ENCODE measurements at places on chromosomes 5 and 9. TPM values are rescaled to one million over a fixed set of nuclear protein-coding genes. Genes with fewer than 3 reads are reported as not detected.
A peak's percentile ranks its signal among the peaks of the same experiment; 100 is the strongest.

Gene SPAAR
- 4.0 TPM for total RNA-seq

Gene NUDT12
- 10.0 TPM for total RNA-seq

GRCh38 chr9:33043671-33044070, 18.6 kb downstream of the DNAJA1 start:
- DNase-seq = no peak

DNA sequence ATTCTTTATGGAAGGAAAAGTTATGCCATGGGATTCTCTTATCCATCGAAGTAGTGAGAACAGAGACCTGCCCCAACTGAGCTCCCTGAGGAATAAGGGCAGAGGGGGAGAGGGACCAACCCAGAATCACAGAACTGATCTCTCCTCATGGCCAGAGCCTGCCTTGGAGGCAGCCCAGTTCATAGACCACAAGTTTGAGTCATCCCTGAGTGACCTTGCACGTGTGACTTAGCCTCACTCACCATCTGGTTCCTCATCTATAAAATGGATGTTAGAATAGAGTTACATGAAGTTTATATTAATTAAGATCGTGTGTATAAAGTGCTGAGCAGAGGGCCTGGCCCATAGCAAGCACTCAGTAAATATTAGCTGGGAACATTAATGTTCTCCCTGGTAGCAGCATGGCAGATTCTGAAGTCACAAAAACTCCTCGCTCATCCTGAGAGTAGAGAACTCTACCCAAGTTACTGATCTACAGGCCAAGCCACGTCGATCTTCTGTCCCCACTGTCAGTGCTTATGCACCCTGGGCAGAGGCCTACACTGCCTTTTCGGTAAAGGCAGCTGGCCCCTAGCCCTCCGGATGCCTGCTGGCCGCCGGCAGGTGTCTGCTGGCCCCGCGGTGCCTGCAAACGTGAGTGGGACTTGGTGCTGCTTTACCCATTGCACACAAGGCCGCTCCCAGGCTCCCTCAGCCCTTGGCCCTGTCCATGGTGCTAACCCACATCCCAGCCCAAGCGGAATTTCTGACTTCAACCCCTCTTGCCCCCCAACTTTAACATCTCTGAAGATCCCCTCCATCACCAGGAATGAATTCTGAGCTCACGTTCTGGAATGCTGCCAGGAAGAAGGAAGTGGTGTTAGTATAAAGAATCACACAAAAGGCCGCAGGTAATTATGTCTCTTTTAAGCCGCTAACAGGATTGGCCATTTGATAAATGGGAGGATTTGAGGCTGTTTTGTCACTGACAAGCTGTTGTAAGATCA, 61.1 kb upstream of the ARAP3 start:
- DNase-seq = peak; percentile 81

Gene PTPN3
- total RNA-seq = 2.1 TPM

GRCh38 chr9:104725014-104725413, 22.5 kb upstream of the NIPSNAP3A start:
- no peak for DNase-seq

- no peak for DNase-seq
These were observed 413.6 kb downstream of the ELAVL2 start for GRCh38 chr9:23412458-23412857.

GRCh38 chr5:37915097-37915736, 75.4 kb upstream of the GDNF start:
- DNase-seq = no peak

DNA sequence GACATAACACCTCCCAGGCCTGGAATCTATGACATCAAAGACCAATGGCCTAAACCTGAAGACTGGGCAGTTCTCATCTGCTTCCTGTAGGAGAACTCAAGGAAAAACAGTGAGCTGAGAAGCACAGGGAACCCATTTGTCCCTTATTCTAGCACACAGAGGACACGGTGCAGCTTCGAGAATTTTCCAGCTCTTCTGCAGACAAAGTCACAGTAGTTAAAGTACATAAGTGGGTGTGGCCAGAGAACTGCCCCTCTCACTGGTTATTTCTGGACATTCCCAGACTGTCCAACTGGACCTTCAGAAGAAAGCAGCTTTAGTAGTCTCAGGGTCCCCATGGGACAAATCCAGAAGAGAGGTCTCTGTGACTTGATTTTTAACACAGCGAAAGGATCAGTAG, 114.6 kb downstream of the KLHL3 start:
- DNase-seq = no peak

- no peak for DNase-seq
These were observed 759.9 kb downstream of the DTWD2 start for GRCh38 chr5:118228489-118228888.

Gene OR2K2
- not detected for total RNA-seq

Gene CLIC3
- total RNA-seq = 3.8 TPM

GRCh38 chr5:1351156-1351555, 6.3 kb upstream of the CLPTM1L start:
- DNase-seq = no peak

DNA sequence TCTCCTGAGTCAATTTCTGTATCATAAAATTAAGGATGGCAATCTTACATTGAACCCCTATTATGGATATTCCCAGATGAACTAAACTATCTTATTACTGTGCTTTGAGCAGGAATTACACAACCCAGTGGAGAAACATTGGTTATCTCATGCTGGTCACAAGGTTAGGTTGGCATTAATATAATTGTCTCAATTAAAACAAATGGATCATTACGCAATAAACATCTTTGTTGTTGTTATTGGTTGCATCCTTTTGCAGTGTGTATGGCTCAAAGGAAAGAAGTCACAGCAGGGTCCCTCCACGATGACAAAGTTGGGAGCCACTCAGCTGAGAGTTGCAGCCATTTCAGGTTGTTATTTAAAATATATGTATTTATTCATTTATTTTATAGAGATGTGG, 297.0 kb upstream of the KLF4 start:
- DNase-seq = no peak
